Right renal pelvis (tissue), 4 donors: ENCODE measurements at places on chromosomes 12 and 14.

DNA sequence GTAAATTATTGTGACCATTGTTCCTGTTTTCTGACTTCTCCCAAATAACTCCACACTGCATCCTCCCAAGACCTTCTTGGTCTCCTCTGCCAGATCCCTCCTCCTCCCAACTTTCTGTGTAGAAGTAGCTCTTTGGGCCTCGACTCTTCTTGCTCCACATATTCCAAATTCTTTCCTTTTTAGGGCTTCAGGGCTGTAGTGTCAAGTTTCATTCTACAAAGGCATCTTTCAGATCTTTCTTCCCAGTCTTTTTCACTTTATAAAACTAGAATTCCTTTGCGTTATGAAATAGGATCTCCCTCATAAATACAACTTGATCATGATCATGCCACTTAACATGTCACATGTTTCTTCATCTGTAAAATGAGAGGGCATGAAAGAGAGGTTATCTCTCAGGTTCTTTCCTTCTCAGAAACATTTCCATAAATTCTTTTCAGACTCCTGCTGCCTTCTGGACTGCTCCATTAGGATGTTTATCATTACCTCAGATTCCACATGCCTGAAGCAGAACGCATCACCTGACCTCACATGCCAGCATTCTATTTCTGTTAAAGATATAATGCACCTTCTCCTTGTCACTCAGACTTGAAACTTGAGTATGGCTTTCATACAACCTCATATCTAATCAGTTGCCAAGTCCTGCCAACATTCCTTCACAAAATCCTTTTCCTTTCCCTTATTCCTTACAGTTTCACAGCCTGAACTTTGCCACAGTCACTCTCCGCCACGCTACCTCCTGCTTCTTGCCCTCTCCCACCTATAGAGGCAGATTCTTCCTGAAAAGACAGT is 8.5 kb downstream of the SLC38A1 start:
- no peak for DNase-seq

- no peak for DNase-seq
Measured at GRCh38 chr14:105805701-105806100, 279.3 kb downstream of the TMEM121 start.

GRCh38 chr12:1041478-1041877 is 50.5 kb downstream of the ERC1 start:
- DNase-seq = no peak

GRCh38 chr12:19539836-19540235 is 100.5 kb downstream of the AEBP2 start:
- DNase-seq = no peak

DNA sequence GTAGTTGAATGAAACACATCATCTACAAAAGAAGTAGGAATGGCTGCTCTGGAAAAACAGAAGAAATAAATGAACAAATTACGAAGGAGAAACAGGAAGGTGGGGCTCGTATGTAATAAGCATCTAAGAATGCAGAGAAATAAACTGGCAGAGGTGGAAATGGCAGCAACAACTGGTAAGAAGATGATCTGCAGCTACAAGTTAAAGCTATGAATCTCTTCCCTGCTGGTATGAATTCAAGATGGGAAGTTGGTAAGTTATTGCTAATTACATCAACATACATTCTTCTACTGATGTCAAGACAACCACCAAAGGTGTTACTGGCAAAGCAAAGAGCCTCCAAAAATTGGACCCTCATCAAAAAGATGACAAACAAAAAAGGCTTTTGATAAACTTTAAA is 59.8 kb downstream of the HECTD4 start:
- no peak for DNase-seq

DNA sequence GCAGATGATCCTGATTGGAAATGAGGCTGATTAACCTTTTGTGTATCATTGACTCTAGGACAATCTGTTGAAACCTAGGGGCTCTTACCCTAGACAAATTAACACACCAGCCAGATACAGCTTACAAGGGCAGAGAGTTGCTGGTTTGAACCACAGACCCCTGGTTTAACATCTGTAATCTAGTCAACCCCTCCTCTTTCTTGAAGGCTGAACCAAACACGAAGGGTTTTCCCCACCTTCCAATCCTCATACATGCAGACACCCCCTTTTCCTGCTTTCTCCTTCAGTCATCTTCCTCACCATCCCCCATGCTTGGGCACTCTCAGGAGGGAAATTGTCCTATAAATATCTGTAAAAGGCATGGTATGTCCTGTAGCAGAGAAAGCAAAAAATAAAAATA is 126.0 kb upstream of the HIF1A start:
- DNase-seq = no peak

DNA sequence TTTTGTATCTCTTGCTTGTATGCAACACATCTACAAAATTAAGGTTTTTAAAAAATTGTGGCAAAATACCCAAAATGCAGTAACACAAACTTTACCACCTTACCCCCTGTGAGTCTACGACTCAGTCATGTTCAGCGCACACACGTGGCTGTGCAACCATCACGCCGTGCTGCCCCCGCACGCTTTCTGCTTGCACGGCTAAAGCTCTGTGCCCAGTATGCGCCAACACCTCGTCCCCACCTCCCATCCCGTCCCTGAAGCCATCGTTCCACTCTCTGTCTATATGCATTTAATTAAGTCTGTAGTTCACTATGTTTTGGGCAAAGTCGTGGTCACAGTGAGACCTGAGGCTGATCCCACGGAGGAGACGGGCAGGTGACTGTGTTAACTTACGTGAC is 36.4 kb downstream of the FZD10 start:
- DNase-seq = no peak

- DNase-seq = no peak
Measured at GRCh38 chr14:29712601-29713000, 215.0 kb downstream of the PRKD1 start.

DNA sequence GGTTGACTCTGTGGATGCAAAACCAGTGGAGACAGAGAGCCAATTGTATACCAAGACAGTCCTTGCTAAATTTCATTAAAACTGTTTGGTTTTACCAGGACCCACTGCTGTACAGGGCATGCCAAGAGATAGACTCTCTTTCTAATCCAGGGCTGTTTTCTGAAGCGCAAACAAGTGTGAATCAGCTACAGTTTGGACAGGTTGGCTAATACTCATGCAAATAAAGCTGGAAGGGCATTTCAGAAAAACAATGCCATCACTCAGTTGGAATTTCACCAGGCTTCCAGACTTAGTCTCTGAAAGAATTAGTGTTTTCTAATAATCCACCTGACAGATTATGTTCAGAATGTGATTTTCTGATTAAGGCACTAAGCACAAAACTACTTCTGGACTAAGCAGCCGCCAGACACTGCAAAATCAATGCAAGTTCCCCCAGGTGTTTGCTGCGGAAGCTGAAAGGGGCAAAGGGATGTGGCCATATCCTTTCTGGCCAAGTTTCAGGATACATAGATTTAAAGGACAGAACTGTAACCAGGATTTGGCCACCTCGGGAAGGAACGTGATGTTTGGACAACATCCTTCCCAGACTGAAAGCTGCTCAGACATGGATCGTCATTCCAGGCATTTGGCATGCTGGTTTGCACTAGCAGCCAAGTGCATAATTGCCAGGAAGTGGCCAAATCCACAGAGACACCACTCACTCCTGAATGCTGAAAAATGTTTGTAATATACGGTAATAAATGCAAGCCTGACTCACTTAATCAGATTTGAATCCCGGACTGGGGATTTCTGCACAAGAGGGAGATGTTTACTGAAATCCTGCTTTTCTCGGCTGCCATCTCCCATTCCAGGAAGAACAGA is 32.0 kb upstream of the CDKN3 start:
- DNase-seq = no peak

- DNase-seq = no peak
Measured at GRCh38 chr12:132208153-132208823, 64.0 kb downstream of the NOC4L start.

DNA sequence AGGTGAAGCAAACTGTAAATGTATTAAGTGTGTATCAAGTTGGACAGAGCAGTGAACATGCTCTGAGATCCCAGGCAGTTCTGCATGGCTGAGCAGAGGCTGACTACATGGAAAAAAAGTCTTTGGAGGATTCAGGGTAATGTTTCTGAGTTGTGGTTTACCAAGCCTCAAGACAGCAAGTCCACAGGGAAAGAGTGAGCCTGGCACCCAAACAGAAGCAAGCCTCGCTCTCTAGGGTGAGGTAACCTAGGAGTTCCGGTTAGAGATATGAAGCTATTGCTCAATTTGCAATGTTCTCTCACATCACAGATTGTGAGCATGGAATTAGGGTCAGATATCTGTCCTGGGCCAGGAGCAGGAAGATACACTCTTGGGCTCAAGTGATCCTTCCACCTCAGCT is 158.6 kb downstream of the MON2 start:
- no peak for DNase-seq

- DNase-seq = no peak
Measured at GRCh38 chr14:67778792-67779191, 37.6 kb downstream of the ZFYVE26 start.

GRCh38 chr12:67797185-67797741 is 148.7 kb downstream of the DYRK2 start:
- DNase-seq = no peak

- DNase-seq = no peak
Measured at GRCh38 chr12:77645966-77646598, 184.6 kb upstream of the NAV3 start.

DNA sequence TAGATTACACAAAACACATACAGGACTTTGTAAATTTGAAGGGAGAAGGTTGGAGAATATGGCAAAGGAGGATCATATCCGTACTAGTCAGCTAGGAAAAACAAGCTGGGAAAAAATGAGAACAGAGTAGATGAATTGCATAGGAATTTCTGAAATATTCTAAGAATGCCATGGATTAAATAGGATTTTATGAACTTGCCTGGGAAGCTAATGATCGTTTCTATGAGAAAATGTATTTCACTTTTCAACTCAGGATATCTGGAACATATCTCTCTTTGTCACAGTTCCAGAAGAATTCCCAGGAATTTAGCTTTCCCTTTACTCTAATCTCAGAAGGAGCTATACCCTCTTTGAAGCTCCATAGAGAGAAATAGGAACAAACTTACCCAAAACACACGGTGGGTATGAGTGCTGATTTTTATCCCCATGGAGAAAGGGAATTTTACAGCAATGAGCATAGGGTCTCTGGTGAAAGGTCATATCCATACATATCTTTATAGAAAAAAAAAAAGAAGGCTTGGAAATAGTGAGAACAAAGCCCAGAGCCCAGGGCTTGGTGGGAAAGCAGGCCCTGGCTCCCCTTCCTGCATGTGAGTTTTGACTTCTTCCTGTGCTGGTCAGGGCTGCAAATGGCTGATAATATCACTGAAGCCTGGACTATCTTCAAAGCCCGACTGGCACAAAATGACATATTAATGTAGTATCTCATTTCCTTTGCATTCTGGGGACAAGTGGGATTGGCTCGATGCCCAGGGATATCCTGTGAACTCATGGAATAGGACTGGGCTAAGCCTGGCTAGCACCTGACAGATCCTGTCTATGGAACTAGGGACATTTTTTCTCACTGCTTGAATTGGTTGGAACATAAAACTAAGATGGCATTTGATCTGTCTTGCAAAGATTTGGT is 136.3 kb downstream of the AEBP2 start:
- no peak for DNase-seq

- DNase-seq = no peak
Measured at GRCh38 chr12:30939234-30939633, 12.7 kb downstream of the TSPAN11 start.

GRCh38 chr14:24875991-24876878 is 173.7 kb downstream of the STXBP6 start:
- DNase-seq = no peak

- DNase-seq = no peak
Measured at GRCh38 chr12:93163260-93164036, 214.3 kb upstream of the NUDT4 start.

- DNase-seq = no peak
Measured at GRCh38 chr12:53939141-53940108, 794 bp downstream of the HOXC13 start.

GRCh38 chr12:13205809-13206559 is 9.5 kb downstream of the EMP1 start:
- DNase-seq = no peak

DNA sequence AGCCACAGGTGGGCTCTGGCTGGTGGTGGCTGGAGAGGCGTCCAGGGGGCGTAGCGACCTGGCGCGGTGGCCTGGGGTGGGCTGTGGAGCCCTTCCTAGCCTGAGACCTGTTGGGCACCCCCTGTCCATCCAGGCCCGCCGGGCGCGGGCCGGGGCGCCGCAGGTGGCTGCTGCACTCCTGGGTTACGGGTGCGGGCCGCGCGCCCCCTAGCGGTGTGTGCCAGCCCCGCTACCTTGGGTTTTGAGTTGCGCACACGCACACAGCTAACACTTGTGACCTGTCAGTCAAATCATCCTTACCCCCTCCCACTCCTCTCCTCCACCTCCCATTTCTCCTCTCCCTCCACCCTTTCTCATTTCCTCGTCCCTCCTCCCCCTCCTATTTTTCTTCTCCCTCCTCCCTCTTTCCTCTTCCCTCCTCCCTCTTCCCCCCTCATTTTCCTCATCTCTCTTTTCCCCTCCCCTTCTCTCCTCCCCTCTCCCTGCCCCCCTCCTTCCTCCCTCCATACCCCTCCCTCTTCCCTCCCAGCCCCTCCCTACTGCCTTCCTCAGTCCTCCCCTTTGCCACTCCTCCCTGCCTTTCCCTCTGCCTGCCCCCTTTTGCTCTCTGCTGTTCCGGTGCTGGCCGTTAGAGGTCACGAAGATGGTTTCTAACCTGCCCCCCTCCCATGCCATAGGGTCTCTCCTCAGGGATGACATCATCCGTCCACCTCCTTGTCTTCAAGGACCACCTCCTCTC is 2.3 kb downstream of the MEG3 start:
- DNase-seq = no peak

DNA sequence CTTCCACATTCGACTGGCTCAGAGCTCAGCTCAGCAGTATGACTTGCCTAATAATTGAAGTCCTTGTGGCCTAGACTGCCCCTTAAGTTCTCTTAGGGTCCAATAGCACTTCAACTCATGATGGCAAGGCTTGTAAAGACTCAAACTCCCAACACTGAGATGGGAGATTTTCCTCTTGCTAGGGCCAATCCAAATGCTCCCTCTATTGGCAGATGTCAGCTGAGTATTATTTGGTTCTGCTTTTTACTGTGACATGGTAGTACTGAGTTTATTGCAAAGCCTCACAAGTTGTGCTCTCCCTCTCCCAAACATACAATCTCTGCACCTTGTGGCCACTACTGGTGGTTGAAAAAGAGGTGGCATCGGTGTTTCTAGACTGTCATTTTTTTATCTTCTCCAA is 164.2 kb downstream of the ALG10 start:
- DNase-seq = no peak

- DNase-seq = no peak
Measured at GRCh38 chr12:20491290-20491689, 123.0 kb downstream of the PDE3A start.

GRCh38 chr12:39065455-39065854 is 160.1 kb upstream of the CPNE8 start:
- no peak for DNase-seq

DNA sequence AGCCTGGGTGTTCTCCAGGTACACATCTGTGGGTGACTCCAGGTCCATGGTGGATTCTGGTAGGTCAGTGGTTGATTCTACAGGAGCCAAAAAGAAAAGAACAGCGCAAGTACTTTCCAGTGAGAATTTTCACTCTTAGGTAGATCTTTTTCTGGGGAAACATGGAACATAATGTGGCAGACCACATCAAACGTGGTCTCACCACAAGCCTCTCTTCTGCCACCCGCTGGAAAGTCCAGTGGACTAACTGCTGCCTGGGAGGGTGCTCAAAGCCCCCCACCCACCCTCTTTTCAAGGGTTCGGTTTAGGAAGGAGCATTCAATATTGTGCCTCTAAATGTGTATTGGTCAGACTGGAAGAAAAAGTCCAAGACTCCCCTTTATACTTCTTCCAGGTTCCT is 36.1 kb upstream of the PRB2 start:
- DNase-seq = no peak

- no peak for DNase-seq
Measured at GRCh38 chr12:85549640-85550039, 269.6 kb downstream of the ALX1 start.

GRCh38 chr12:34396861-34397590 is 374.7 kb downstream of the ALG10 start:
- DNase-seq = no peak
